H7 (cell line): ENCODE measurements at places on chromosomes 3 and 15. TPM values are rescaled to one million over a fixed set of nuclear protein-coding genes. Genes with fewer than 3 reads are reported as not detected.

DNA sequence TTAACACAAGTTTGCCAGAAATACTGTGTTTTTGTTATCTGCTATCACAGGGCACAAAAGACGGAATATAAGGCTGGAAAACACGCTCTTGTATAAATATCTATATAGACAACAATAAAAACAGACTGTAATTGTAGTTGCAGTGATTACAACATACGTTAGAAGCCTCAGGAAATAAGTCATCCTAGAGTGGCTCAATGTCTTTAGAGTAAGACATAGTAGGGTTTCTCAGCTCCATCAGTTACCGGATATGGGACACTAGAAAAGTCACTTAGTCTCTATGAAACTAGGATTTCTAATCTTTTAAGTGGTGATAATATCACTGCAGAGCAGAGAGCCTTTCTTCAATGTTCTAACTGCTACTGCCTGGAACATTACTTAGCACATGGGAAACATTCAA, 208.8 kb downstream of the STAG1 start:
- no peak for DNase-seq

DLG1 gene
- 27.1 and 40.2 TPM in 2 replicates for total RNA-seq

- DNase-seq, result no peak
These were observed 730 bp downstream of the DGKG start for GRCh38 chr3:186361246-186361761.

- DNase-seq, result peak; percentile 65
These were observed 843 bp downstream of the GLCE start for GRCh38 chr15:69161079-69161877.

GRCh38 chr3:48688032-48688736, 2.5 kb upstream of the NCKIPSD start:
- DNase-seq, result no peak

DNA sequence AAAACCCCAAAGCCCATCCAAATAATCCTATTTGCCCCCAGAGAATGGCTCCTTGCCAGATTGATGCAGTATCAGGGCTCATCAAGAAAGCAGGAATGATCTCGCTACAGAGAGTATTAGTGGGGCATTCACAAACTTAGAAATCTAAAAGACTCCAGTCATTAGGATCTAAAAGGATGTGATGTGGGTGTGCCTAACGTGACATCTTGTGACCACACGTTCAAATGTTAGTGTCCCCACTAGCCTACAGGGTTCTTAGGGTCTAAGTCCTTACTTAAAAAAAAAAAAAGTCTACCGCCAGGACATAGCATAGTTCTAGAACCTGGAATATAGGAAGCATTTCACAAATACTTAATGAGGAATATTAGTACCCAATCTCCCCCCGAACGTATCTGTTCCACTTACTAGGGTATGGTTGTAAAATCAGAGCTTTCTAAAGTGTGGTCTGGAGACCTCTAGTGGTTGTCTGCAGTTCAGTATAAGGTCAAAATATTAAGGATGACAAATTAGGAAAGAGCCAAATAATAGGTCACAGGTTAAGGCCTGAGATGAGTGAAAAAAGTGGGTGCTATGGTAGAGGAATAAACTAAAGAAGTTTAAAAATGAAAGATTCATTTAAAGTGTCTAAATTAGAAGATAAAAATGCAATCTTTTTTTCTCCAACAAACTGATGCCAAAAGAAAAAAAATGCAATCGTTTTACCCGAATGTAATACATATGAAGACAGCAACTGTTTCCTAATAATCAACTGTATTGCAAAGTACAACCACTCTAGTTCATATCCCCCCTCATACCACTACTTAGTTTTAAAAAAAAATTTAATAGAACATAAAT, 4.2 kb upstream of the CHRM5 start:
- peak; percentile 46 for DNase-seq

DZIP1L gene
- 10.7 and 13.6 TPM in 2 replicates for total RNA-seq

ALDH1A3 gene
- total RNA-seq, result 25.6 and 25.9 TPM in 2 replicates

DNA sequence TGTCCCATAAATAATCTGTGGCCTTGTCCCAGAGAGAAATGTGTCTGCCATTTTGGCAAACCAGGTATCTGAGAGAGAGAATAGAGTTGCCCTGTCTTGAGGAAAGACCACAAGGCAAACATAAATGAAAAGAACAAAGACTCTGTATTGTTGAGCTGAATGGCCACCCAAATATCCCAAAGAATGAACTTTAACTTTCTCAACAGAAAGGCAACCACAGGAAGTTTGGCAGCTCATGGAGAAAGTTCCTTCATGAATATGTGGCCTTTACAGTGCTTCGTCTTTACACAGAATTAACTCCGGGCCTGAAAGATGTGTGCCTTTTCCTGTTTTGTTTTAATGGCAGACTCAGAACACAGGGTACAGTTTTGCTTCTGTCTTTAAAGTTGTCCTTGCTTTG, 41.4 kb upstream of the THBS1 start:
- no peak for DNase-seq

DNA sequence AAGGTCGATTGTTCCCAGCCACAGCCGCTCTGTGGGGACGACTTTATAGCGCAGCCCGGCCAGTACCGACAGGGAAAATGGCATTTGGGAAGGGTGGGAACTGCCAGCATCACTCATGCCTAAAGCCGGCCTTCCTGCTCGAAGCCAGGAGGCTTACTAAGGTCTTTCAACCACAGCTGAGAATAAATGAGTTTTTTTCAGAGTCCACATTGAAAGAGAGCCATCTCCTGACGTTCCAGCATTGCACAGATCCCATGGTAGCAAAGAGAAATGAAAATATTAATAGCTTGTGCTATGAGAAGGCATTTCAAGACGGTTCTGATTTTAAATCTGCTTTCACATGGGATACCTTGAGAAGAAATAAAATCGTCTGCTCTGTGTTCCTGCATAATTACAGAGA, 230.2 kb upstream of the IGF1R start:
- DNase-seq, result no peak

- no peak for DNase-seq
These were observed 90.7 kb downstream of the KLHL25 start for GRCh38 chr15:85704066-85704465.

DNA sequence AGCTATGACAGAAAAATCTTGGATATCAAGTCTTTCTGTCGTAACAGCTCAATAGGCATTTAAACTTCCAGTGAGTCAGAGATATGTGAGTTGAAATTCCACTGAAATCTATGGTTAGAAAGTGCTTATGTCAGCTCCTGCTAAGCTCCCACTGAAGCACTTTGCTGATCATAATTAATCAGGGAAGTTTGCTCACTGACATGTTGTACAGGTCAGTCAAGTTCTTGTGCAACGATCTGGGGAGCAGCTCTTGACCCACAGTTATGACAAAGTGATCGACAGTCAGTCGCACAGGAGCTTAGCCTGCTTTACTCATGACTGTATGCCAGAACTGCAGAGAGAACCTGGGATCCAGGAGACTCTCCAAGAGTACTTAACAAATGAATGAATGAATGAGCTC, 453.5 kb downstream of the SOX2 start:
- DNase-seq, result no peak

DNA sequence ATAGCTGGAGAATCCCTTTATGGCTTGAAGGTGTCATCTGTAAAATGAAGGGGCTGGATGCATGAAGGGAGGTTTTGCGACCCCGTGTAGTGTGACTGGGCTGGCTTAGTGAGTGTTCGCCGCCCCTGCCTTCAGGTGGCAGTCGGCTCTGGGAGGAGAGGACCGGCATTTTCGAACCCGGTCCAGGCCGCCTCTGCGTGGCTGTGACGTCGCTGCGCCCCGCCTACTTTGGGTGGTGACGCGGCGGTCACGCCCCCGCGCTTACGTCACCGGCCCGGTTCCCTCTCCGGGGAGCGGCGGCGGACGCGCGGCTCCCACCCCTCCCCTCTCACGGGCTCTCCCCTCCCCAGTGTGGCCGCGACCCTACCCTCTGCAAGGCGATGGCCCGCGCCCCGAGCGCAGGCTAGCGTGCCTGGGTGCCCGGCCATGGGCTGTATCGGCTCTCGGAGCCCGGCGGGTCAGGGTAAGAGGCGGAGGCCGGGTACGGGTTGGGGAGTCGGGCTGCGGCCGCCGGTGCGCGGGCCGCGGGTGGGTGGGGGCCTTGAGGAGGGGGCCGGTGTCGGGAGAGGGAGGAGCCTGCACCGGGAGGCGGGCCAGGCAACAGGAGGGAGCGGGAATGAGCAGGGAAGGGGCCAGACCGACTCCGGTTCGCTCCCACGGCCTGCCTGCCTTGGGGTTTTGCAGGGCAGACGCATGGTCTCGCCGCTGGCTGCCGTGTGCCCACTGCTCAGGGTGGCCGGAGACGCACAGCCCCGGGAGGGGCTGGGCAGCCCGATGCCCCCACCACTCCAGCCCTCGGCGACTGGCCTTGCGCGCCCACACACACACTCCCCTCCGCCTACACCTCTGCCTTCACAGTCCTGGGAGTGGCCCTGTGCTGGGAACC, 1.5 kb upstream of the FAM131A start:
- DNase-seq, result peak; percentile 99

- no peak for DNase-seq
These were observed 15.9 kb downstream of the CXCR6 start for GRCh38 chr3:45959201-45959600.

DNA sequence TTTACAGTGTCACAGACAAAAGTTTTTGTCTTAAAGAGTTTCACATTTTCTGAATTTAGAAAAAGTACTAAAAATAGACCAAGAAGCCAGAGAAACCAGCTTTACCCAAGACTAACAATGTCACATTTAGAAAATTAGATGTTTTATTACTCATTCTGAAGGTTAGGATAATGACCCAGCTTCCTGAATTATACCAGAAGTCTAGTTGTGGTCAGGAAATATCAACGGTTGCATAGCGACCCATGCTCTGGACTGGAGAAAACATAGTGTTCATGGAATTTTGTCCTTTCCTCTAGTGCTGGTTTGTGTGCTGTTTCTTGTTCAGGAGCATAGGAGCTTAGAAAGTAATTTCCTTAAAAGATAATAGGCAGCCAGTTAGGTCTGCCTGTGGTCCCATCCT, 59.0 kb downstream of the DPPA2 start:
- DNase-seq, result no peak

DNA sequence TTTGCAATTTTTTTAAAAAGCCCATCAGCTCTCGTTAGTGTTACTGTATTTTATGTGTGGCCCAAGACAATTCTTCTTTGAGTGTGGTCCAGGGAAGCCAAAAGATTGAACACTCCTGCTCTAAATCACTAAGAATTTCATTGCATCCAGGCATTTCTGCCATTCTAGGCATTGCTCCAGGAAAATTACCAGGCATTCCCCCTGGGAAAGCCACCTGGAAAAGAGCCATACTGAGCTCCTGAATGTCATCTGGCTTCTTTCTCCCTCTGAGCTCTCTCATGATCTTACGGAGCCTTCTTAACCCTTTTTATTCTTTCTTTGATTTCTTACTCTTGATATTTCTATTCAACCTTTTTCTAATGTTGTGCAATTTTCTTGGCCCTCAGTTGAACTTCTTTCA, 202.2 kb downstream of the DOCK3 start:
- DNase-seq, result no peak

CPLX3 gene
- total RNA-seq, result 0.03 TPM in 1 of 2 replicates, not detected in the other

ANP32A gene
- 107 and 138 TPM in 2 replicates for total RNA-seq

DNA sequence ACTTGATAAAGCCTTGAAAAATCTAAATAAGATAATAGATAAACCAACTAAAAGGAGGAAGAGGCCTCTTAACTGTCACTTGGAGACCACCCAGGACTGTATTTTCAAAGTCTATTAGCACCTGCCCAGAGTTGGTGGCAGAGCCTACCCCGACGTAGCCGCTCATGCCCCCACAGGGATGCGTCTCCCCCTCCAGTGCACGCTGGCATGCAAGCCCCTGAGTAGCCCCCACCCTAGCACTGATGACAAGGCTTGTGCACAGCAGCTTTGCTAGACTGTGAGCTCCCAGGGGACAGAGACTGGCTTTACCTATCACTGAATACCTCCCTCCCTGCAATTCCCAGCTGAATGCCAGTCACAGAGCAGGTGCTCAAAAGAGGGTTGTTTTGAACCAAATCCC, 54.1 kb upstream of the HES1 start:
- no peak for DNase-seq

- DNase-seq, result no peak
These were observed 18.2 kb downstream of the TASOR start for GRCh38 chr3:56664823-56665222.

GRCh38 chr3:186754006-186754405, 29.4 kb upstream of the EIF4A2 start:
- DNase-seq, result no peak

MEF2A gene
- total RNA-seq, result 13.6 and 19.7 TPM in 2 replicates

GRCh38 chr3:8713901-8714759, 19.5 kb upstream of the CAV3 start:
- peak; percentile 81 for DNase-seq

GRCh38 chr15:58249646-58250312, 111.6 kb downstream of the AQP9 start:
- DNase-seq, result no peak

DNA sequence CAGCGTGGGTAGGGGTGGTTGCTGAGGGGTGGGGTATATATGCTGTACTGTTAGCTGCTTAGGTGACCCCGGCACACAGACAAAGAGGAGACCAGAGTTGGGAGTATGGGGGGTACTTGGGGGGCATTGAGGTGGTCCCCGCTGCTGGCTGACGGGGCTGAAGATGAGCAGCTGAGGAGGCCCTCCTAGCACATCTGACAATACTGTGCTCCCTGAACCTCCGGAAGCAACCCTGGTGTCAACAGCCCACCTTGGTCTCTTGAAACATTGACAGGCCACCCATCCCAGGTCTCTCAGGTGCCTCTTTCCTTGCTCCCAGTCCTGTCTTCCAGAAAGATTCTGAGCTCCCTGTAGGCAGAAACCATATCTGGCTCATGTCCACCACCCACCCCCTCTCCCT, 19.2 kb upstream of the SEMA3F start:
- DNase-seq, result peak; percentile 33

GRCh38 chr3:30622790-30623189, 16.4 kb downstream of the TGFBR2 start:
- DNase-seq, result no peak

DNA sequence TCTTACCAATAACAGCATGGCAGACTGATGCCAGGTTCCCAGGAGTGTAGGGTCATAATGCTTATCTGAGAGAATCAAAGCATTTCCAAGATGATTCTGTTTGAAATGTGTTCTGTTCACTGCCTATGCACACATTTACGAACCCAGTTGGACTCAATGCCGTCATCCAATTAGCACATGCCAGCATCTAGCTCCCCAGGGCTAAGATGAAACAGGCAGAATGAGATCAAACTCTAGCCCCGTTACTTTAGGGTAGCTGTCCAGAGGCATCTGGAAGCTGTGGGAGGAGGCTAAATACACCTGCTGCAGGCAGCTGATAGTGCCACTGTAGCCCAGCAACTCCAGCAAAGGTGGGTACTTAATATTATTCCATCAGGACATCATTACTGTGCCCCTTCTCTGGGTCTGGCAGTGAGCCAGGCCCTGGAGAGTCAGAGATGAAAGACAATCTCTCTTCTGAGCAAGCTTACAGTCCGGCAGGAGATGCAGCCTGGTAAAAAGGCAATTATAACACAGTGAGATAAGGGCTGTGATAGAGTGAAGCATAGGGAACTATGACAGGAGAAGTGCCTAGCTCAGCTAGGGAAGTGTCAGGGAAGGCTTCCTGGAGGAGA, 156.4 kb upstream of the PPP2R3A start:
- no peak for DNase-seq

DNA sequence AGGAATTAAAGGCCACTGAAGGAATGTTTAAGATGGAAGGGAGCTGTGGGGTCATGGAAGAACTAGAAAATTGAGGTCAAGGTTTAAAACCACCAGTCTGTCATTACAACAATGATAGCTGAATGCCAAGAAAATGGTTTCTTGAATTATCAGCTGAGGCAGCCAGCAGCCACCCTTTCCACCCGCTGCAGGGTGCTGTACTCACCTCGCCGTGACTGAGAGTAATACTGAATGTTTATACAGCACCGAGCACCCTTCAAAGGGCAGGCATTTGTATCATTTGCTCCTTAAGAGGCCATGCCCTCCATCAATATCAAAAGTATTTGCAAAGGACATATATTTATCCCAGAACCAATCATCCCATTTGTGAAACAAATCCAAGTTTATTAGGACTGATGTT, 402.8 kb downstream of the VPS13C start:
- no peak for DNase-seq

CCRL2 gene
- not detected in 2 replicates for total RNA-seq
